Lower lobe of right lung (tissue), 2 donors: ENCODE measurements at places on chromosomes 5 and 9. TPM values are rescaled to one million over a fixed set of nuclear protein-coding genes. Genes with fewer than 3 reads are reported as not detected.

DNA sequence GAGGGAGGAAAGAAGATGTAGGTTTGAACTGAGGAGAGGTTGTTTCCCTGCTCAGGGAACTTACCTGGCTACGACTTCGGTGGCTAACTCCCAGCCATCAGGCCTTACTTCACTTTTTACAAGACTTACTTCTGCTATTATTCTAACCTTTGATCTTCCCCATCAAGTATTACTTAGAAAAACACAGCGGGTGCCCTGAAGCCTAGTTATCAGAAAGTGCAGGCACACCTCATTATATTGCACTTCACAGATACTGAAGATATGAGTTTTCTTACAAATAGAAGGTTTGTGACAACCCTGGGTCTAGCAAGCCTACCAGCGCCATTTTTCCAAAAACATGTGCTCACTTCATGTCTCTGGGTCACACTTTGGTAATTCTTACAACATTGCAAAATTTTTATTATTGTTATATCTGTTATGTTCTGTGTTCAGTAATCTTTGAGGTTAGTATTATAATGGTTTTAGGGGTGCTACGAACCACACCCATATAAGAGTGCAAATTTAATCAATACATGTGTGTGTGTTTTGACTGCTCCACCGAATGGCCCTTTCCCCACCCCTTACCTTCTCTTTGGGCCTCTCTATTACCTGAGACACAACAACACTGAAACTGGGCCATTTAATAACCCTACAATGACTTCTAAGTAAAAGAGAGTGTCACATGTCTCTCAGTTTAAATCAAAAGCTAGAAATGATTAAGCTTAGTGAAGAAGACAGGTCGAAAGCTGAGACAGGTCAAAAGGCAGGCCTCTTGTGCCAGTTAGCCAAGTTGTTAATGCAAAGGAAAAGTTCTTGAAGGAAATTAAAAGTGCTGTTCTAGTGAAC lies 2102.7 kb upstream of the WWC1 start:
- DNase-seq = no peak

DNA sequence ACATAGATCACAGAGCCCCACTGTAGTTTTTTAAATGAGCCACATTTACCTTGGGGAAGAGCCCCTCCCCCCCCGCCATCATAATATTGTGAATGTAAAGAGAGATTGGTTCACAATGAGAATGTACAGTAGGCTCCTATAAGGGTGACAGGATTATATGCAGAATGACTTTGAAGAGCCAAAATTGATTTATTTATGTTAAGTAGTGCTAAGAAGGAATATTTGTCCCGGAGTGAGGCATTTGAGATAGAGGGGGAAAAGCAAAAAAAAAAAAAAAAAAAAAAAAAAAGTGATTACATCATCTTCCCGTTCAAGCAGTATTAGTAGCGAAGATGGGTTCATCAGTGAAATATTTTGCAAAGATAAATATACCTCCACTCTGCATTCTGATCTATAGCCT lies 73.9 kb downstream of the PIK3R1 start:
- DNase-seq = no peak

GRCh38 chr5:160001457-160001856 lies 7.5 kb upstream of the TTC1 start:
- DNase-seq = no peak

CCDC192 gene
- not detected for total RNA-seq

GRCh38 chr5:52448111-52448510 lies 339.6 kb upstream of the ITGA1 start:
- DNase-seq = no peak

DNA sequence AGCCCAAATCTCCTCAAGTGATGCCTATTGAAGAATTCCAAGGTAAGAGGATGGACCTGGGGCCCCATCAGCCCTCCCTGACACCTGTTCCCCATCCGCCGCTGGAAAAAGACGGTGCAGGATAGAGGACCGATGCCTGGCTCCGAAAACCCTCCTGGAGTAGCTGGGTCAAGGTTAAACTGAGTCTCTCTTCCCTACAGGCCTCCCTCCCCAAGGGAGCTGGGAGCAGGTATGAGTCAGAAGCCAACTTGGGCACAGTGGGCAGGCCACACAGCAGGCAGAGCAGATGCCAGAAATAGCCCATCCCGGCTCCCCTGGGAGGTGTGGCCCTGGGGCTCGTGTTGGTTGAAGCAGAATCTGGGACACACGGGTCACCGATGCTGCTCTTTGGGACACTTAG lies 75.6 kb downstream of the NTNG2 start:
- DNase-seq = no peak

GRCh38 chr5:37721447-37721871 lies 118.4 kb downstream of the GDNF start:
- DNase-seq = no peak

SPATA6L gene
- total RNA-seq = 16.3 TPM

GRCh38 chr5:176157656-176158055 lies 80.6 kb upstream of the SIMC1 start:
- DNase-seq = no peak

OLFM1 gene
- 24.1 TPM for total RNA-seq

DNA sequence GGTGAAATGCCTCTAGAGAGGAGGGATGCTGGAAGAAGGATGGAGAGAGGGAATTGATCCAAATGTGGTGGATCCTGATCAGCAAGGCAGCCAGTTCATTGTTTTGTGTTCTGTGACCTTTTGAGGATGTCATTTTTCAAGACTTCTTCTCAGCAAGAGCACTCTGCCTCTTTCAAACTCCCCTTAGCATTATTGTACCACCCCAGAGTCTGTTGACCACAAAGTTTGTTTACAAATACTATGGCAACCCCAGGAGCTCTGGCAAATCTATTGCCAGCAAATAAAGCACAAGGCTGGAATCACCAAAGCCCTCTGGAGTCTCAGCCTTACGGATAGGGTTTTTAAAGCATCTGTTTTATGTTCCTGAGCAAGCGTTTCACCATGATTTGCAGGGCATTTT lies 76.2 kb upstream of the SLC1A3 start:
- DNase-seq = no peak

DNA sequence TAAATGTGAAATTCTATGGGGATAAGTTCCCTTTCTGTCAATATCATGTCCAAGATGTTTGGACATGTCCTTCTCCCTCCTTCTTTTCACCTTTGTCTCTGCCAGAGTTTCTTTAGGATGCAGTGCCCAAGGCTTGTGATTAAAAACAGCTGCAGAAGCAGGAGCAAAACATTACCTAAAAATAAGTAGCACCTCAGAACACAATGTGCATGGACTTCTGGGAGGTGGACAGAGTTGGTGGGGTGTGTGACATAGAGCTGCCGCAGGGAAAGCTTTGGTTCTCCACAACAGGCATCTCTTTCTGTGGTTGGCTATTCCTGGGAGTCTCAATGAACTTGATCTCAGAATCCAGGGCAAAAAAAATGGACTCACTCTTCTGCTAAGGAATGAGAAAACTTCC lies 97.0 kb downstream of the SEC61B start:
- no peak for DNase-seq

PCDHGA11 gene
- 3.2 TPM for total RNA-seq

CAVIN4 gene
- total RNA-seq = 1.7 TPM

GRCh38 chr9:129313331-129313955 lies 135.4 kb upstream of the IER5L start:
- no peak for DNase-seq

- DNase-seq = no peak
These were observed 32.5 kb upstream of the SSBP2 start for GRCh38 chr5:81783401-81783800.

DNA sequence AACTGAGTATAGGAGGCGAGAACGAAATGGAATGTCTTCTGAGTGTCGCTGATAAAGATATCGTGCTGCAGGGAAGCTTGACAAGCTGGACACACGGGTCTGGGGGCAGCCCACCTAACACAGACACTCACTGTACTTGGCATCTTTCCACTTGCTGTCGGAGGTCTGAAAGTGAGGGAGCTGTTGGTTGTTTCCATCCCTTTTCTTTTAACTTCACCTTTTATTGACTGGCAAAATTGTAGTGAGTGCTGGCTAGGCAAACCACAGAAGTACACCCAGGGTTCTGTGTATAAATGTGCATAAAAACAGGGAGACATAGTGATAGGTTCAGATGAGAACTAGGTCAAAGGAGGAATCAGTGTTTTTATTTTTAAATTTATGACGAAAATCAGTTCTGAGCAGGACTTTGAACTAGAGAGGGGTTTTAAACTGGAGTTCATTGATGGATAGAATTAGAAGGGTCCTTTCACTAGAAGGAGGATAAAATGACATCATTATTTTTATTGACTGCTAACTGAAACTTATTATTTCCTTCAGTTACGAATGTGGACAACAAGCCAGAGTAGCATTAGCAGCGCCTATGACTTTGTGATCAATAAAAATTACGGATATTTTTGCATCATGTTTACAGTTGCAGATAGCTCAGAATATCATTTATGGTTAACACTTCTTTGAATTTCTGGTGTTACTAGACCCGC lies 817 bp downstream of the GAPVD1 start:
- DNase-seq = no peak

DNA sequence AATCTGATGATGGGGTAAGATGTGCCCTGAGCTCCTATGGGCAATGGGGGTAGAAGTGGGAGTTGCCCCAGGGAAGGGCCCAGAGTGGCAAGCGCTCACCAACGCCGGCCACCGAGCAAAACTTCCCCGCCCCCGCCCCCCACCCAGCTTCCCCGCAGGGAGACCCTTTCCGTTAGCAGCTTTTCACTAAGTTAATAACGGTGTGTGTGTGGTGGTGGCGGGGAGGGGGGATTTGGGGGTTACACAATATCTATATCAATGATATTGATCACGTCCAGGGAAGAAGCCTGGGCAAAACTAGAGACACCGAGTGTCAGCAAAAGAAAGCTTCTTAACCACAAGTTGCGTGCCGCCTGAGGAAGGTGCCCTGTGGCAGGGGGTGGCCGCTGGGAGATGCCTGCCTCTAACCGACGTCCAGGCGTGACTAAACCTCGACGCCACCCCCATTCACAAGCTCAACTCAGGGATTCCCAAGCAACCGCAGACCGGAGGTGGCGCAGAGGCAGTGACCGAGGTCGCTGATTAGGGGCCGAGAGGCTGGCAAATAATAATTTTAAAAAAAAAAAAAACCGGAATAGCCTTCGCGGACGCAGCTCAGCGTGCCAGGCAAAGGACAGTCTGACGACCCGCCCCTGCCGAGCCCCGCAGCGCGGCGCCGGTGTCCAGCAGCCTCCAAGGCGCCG lies 222.6 kb downstream of the MEF2C start:
- DNase-seq = no peak

DNA sequence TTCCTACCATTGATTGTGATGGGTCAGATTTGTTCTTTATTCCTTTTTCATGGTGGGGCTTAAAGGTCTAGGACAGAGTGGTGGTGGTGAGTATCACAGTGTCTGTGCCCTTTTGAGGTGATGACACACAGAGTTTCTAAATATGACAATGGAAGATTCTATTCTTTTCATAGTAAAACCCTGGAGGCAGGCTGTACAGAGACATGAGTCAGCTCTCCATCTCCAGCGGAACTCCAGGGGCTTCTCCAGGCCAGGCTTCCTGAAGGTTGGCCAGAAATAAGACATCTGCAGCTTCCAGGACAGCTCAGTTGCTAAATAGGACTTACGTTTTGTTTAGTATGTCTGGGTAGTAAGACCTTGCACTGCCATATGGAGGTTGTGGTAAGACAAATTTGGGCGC lies 229.5 kb downstream of the CD180 start:
- DNase-seq = no peak

GRCh38 chr9:114603248-114603647 lies 7.8 kb upstream of the TMEM268 start:
- no peak for DNase-seq

GRCh38 chr9:115730396-115730795 lies 423.2 kb upstream of the PAPPA start:
- DNase-seq = no peak

GRCh38 chr5:144227363-144227999 lies 56.8 kb downstream of the KCTD16 start:
- DNase-seq = no peak

TCF7 gene
- 5.7 TPM for total RNA-seq

DNA sequence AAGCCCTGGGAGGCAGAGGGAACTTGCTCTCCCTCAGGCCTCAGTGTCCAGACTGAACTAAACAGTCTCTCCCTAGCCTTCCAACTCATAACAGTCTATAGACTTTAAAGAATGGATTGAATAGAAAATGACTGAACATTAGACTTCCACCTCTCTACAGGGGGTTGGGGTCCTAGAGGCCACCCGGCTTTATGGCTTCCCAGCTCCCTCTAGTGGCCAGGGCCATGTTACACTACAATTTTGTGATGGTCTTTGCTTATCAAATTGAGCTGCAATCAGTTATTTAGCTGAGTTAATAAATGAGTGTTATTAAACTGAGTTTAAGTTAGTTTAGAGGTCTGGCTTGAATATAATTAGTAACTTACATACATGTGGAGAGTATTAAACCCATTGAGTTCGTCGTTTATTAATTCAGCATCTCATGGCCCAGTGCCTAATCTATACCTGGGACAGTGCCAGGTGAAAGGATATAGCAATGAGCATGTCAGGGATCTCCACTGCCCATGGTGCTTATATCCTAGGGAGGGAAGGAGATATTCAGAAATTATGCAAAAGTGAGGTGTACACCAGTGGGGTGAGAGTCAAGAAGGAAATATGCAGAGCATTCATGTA lies 105.2 kb downstream of the SH3TC2 start:
- peak; percentile 51 for DNase-seq

- DNase-seq = no peak
These were observed 79.5 kb upstream of the IL12B start for GRCh38 chr5:159409801-159410200.

- DNase-seq = peak; percentile 40
These were observed 118.0 kb upstream of the PHYKPL start for GRCh38 chr5:178350361-178351220.

DOLK gene
- 14.4 TPM for total RNA-seq

- DNase-seq = no peak
These were observed 286 bp upstream of the ZNF483 start for GRCh38 chr9:111524731-111525055.

- no peak for DNase-seq
These were observed 14.1 kb upstream of the SLC25A51 start for GRCh38 chr9:37917801-37918664.

DNA sequence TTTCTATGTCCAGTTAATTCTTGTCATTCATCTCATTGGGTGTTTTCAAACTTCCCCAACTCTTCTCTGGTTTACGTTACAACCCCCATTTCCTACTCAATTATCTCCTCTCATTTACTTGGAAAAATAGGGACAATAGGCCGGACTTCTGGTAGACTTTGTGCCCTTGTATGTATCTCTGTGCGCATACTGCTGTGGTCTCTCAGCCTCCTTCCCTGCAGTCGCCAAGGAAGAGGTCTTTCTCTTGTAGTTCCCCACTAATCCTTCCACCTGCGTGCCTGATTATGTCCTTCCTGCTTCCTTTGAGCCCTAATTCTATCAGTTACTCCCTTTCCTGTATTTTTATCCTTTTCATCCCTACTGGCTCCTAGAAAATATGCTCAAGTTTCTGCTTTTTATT lies 176.3 kb downstream of the GDNF start:
- no peak for DNase-seq

DNA sequence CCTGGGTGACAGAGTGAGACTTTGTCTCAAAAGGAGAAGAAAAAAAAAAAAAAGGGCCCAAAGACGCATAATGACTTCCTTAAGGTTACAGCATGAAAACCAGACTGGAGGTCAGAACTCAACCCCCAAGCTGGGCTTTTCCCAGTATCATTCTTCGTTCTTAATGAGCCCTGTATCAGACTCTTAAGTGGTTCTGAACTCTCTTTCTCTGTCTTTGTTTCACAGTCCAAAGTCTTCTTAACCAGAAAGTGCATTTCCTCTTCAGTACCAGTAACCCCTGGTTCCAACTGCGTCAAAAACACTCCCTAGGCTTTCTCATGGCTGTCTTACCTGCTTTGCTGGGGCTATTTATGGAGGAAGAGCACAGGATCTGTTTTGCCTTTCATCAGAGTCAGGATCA lies 38.4 kb upstream of the SHB start:
- no peak for DNase-seq

IL4 gene
- total RNA-seq = not detected
